Dorsolateral prefrontal cortex (tissue), 122 donors: ENCODE measurements at places on chromosomes 4 and X. TPM values are rescaled to one million over a fixed set of nuclear protein-coding genes. Genes with fewer than 3 reads are reported as not detected.

The SPANXA2 gene
- total RNA-seq, result not detected

The SH3D19 gene
- 36.8 TPM for total RNA-seq

The PPARGC1A gene
- 57.9 TPM for total RNA-seq

The TLR1 gene
- 8.6 TPM for total RNA-seq

The NXF3 gene
- not detected for total RNA-seq

The ANK2 gene
- 782 TPM for total RNA-seq

The DDX53 gene
- not detected for total RNA-seq
